Esophagus muscularis mucosa (tissue), 4 donors: ENCODE measurements at places on chromosomes 3 and 15. TPM values are rescaled to one million over a fixed set of nuclear protein-coding genes. Genes with fewer than 3 reads are reported as not detected.

ELL3 gene
- total RNA-seq = 3.2 TPM

DNA sequence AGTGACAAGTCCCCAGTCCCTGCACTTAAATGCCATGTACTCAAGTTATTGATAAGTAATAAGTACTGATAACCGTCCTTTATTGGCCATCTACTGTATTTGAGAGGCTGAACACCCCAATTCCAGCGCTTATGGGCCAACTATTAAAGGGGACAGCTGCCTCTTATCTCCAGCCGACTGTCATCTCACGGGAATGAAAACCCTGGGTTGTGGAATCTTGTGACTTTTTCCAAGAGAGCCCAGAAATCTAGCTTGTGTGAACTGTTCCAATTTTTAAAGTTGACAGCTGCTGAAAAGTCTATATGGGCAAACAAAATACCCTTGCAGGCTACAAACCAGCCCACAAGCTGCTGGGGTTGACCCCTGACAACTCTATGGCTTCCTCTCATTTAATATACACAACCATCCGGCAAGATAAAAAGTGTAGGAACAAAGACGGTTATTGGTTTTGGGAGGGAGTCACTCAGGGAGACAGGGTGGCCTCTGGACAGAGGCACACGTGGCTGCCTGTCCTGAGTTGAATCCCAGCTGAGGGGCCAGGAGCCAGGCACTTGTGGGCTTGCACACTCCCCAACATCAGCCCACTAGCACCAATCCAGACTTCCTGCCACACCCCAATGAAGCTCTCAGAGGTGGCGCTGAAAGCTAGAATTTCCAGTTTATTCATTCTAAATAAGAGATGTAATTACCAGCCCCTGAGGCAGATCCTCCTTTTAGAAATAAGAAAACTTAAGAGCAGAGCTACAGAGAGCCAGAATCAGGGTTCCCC is 16.2 kb downstream of the SPSB4 start:
- H3K4me3 ChIP-seq = no peak overlapping the region
- H3K36me3 ChIP-seq = no peaks in the 10 kb centered on the region
- H3K27me3 ChIP-seq = no peaks in the 10 kb centered on the region
- H3K4me1 ChIP-seq = no peaks in the 10 kb centered on the region
- DNase-seq = no peak

DNA sequence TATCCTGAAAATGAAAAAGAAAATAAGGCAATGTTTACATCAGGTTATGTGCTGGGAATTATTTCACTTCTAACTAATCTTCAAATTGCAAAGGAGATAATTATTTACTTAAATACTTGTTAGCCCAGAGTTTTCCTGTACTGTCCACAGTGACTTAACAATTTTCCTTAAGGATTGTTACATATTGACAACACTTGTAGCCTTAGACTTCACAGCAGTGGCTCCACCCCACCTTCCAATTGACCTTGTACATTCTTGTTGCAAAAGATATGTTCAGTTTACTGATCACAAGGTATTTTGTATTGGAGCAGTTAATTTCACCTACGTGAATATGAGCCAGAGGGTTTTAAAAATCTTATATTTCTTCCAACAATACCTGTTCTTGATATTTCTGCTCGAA is 376.9 kb downstream of the CNTN6 start:
- no peaks in the 10 kb centered on the region for H3K36me3 ChIP-seq
- no peak for DNase-seq
- H3K27me3 ChIP-seq = no peaks in the 10 kb centered on the region

GPR62 gene
- total RNA-seq = 0.17 TPM
